Forelimb muscle (tissue), 1 donor: ENCODE measurements at places on chromosomes 3 and 15. TPM values are rescaled to one million over a fixed set of nuclear protein-coding genes. Genes with fewer than 3 reads are reported as not detected.

The GOLGA6L2 gene
- not detected for polyA plus RNA-seq

The LRRC34 gene
- polyA plus RNA-seq, result 3.5 TPM

The SNX33 gene
- polyA plus RNA-seq, result 12.6 TPM

The CFAP100 gene
- 0.94 TPM for polyA plus RNA-seq

The XCR1 gene
- polyA plus RNA-seq, result 0.27 TPM

The GRK7 gene
- 0.10 TPM for polyA plus RNA-seq

The TRIM59 gene
- polyA plus RNA-seq, result 6.5 TPM

The AP3B2 gene
- polyA plus RNA-seq, result 0.29 TPM

The CAPN3 gene
- 495 TPM for polyA plus RNA-seq

The ALDH1A3 gene
- polyA plus RNA-seq, result 17.6 TPM

The DGKG gene
- 3.1 TPM for polyA plus RNA-seq

The EBLN2 gene
- 3.8 TPM for polyA plus RNA-seq

The TNFSF10 gene
- 9.4 TPM for polyA plus RNA-seq

The ACKR2 gene
- polyA plus RNA-seq, result 0.46 TPM

The TERC gene
- 0.35 TPM for polyA plus RNA-seq

The SNX4 gene
- 35.9 TPM for polyA plus RNA-seq

The CCR4 gene
- 0.04 TPM for polyA plus RNA-seq

The SH2D7 gene
- polyA plus RNA-seq, result 0.09 TPM
